ENCODE measurements at places on chromosomes 16 and 17.

GRCh38 chr16:73057291-73058210 lies 9.6 kb upstream of the ZFHX3 start:
- DNase-seq: no peak

GRCh38 chr16:56426585-56426984 lies 1.2 kb upstream of the AMFR start:
- no peak for DNase-seq

DNA sequence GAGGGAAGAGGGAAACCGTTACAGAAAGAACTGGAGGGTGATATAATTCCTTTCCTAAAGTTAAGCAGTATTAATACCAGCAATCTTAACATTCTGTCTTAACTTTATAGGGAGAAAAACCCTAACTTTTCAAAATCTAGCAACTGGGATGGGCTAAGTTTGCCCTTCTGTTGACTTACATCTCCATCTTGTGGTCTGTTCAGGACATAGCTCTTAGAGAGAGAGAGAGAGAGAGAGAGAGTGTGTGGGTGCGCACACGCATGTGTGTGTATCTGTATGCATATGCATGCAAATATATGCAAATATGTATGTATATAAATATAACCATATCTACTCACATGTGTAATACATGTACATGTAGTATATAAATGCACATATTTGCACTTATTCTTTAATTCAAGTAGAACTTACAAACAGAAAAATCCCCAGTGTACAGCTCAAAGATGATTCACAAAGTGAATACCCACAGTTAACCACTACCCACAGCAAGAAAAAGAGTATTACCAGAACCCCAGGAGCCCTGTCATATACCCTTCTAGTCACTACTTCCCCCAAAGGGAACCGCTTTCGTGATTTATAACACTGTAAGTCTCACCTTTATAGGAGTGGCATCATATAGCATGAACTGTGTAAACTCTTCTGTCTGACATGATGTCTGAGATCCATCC lies 46.5 kb downstream of the STX8 start:
- no peak for DNase-seq

- DNase-seq: no peak
Observed at GRCh38 chr16:50373780-50374179, 5.0 kb upstream of the BRD7 start.

- no peak for DNase-seq
Observed at GRCh38 chr17:57276621-57277020, 20.3 kb downstream of the MSI2 start.

GRCh38 chr17:10603931-10604330 lies 53.2 kb downstream of the MYH3 start:
- DNase-seq: no peak

DNA sequence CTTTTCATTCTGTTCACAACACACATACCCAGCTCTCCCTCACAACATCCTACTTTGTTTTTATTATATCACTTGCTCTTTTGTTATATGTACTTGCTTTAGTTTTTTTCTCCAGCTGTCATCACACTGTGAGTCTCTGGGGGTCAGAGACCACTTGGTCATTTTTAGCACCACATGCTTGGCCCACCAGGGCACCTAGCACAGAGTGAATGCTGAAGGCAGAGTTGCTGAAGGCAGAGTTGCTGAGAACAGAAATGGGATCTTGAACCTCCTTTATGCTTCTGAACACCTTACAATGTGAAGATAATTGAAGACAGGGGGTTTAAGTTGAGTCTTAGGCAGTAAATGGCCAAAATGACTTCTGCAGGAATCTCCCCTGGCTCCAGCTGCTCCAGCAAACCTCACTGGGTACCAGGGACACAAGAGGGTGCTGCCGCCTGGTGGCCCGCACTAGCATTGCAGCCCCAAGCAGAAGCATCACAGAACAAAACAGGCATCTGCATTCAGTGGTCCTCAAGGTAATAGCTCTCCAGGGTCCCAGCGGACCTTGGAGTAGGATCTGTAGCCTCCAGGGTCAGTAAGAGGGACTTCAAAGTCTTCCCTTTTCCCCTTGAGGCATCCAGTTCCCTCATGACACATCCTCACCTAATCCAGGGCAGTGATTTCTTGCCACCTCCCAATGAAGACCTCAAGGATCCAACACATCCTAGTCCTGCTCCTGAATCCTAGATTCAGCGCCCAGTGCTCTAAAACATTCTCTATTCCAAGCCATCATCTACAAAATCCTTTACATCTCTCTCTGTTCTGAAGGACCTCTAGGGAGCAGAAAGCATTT lies 1972.6 kb downstream of the TP53TG3F start:
- no peak for DNase-seq

- DNase-seq: no peak
Observed at GRCh38 chr17:82893779-82894178, 54.0 kb upstream of the ZNF750 start.

DNA sequence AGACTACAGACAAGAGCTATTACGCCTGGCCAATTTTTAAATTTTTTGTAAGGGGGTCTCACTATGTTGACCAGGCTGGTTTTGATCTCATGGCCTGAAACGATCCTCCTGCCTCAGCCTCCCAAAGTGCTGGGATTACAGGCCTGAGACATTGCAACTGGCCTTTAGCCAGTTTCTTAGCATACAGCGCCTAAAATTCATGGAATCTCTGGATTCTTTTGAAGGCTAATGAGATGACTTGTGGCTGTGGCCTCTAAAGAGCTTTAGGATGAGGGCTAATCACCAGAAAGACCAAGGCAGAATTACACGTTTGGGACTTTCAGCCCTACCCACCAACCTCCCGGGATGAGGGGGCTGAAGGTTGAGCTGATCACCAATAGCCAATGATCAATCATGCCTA lies 34.6 kb downstream of the AKAP10 start:
- DNase-seq: no peak

DNA sequence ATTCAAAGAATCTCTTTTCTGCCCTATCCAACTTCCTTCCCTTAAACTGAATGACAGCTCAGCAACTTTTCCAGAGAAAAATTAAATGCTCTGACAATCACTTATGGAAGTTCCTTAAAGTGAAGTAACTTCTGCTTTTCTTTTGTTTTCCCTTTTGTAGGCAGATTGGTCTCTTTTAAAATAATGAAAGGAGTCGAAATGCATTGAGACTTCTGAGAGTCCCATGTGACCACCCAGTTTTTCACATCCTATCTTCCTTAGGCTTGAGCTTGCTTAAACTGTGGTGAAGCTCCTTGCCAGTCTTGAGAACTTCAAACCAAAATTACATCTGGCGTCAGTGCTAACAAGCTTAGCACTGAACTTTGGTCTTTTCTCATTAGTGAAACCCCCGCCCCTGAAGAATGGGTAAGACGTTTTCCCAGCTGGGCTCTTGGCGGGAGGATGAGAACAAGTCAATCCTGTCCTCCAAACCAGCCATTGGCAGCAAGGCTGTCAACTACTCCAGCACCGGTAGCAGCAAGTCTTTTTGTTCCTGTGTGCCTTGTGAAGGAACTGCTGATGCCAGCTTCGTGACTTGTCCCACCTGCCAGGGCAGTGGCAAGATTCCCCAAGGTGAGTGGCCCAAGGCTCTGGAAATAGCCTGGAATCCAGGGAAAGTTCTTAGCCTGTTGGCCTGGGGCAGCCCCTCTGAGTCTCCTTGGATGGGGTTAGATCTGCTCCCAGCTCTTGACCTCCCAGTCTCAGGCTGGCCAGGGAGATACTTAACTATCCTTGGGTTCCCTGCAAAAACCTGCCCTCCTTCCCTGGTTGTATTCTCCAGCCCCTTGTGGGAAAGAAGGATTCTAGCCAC lies 1.2 kb downstream of the TMEM106A start:
- no peak for DNase-seq

GRCh38 chr17:43755389-43755875 lies 3.2 kb downstream of the SOST start:
- DNase-seq: no peak

DNA sequence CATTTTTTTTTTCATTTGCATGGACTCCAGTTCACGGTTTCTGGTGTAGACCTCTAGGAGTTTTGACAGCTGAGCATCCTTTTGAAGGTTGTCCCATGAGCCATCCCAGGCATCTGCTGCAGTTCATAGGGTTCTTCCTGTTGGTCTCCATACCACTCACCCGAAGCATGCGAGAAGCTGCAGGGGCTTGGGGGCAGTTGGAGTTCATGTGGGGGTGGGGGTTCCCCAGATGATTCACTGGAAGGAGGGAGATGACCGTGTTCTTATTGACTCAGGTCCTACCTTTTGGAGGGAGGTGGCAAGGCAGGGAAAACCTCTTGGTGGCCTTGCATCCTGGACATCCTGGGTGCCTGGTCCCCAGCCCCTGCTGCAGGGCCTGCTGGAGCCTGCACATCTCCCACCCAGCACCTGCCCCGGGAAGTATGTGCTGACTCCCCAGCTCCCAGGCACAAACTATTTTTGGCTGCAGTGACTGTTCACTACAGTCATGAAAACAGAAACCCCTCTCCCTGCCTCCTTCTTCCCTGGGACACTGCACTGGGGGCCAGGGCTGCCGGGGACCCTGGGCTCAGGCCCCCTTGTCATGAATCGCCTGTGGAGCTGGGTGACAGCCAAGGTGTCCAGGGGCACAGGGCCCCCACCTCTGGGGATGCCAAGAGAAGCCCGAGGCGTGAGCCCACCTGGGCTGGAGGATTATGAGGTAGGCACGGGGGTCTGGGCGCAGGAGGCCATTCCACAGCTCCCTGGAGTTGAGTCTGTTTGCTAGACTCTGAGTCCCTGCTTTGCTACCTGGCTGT lies 64.9 kb upstream of the LGALS9 start:
- no peak for DNase-seq

All from activated CD4-positive, alpha-beta T cell treated with anti-CD3 and anti-CD28 coated beads, Interleukin-2, amount 50 U/mL, for 1 hour (primary cell).